Astrocyte (in vitro differentiated cells and primary cell): ENCODE measurements at places on chromosomes 3 and 15. TPM values are rescaled to one million over a fixed set of nuclear protein-coding genes. Genes with fewer than 3 reads are reported as not detected.

DNA sequence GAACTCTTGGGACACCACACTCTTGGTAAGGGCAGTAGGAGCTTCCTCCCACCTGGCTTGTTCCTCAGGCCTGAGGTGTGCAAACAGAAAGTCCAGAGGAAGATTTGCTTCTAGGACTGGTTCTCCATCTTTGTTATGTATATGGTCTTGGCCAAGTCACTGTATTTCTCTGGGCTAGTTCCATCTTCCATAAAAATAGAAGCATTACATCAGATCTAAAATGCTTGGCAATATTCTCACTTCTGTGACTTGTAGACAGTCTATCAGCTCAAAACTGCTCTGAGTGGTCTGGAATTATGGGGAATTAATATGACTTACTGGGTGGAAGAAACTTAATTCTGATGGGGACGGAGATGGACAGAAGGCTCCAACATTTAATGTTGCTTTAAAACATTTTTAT lies 55.2 kb downstream of the TMEM108 start:
- no peak for DNase-seq

DNA sequence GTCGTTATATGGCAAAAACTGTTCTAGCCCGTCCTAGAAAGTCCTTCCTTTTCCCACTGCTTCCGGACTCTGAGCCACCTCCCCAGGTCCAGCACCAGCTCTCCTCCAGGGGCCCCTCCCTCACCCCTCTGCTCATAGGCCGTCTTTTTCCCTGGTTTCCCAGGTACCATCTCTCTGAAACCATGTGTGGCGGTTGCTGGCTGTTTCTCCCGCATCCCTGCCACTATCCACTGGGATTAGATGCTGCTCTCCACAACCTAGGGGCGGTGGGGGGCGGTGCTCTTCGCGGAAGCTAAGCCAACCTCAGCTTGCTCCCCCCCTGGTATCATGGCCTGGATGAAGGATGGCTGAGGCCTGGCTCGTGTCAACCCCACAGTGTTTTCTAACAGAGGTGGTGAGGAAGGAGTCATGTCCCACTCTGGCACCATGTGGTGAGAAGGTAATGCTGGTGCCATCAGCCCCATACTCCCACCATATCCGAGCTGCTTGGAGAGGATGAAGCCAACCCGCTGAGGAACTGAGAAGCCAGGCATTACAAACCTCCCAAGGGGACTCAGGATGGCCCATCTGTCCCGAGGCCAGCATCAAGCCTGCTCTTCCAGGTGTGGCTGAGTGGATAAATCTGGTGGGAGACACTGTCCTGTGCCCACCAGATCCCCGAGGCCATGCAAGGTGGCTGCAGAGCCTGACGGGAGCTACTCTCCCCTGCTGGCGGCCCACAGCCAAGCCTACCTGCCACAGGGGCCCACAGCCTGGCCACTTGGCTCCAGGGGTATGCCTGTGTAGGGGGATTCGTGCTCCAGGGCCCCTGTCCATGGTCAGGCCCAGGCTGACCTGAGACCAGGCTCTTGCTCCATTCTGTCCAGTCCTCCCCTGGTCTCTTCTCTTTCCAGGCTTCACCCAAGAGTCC lies 27.9 kb upstream of the SLC41A3 start:
- no peak for DNase-seq

DNA sequence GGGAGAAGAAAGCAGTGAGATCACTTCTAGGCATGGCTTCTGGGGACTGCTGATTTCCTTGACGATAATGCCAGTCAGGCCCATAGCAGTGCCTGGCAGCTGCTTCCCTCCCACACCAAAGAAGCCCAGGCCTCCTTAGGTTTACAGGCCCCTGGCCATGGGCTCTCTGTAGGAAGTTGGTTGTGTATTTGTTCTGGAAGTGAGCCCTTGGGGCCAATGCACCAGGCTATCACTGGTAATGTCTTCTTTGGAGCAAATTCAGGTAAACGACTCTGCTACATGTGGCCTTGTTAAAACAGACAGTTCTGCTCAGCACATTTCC lies 89.3 kb downstream of the CCNL1 start:
- DNase-seq = peak; percentile 40

DNA sequence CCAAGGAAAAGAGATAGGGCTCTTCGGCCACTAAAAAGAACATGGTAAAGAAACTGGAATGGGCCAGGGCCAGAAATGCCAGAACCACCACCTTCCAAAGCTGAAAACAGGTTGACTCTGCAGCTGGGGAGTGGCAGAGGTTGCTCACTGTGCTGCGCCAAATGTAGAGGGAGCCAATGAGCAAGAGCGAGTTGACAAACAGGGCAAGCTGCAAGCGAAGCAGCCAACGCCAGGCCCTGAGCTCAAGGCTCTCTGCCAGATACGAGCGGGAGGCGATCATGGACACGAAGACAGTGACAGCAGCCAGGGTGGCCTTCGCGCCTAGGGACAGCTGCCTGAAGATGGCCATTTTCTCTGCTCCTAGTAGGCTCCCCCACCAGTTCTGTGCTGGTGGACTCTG lies 3.1 kb downstream of the GLB1 start:
- DNase-seq = no peak

DNA sequence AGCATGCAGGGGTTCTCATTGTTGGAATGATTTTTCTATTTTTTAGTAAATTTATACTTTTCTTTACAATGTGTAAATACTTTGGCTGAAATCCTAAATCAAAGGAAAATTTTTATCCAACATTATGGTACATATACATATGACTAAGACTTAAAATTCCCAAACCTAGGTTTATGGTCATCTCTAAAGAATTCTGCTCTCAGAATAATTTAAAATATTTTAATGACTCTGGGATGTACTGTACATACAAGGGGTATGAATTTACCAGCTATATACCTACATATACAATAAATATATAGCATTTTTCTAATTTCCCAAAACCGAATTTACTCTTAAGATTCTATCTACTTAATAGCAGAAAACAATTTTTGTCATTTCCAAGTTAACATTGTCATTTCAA lies 137.9 kb upstream of the POU1F1 start:
- no peak for DNase-seq

GRCh38 chr3:52038227-52038626 lies 18.1 kb downstream of the DUSP7 start:
- no peak for DNase-seq

- DNase-seq = no peak
Measured at GRCh38 chr3:72009851-72010443, 225.0 kb upstream of the PROK2 start.

- DNase-seq = peak; percentile 66
Measured at GRCh38 chr3:128878556-128879124, 780 bp upstream of the ACAD9 start.

DNA sequence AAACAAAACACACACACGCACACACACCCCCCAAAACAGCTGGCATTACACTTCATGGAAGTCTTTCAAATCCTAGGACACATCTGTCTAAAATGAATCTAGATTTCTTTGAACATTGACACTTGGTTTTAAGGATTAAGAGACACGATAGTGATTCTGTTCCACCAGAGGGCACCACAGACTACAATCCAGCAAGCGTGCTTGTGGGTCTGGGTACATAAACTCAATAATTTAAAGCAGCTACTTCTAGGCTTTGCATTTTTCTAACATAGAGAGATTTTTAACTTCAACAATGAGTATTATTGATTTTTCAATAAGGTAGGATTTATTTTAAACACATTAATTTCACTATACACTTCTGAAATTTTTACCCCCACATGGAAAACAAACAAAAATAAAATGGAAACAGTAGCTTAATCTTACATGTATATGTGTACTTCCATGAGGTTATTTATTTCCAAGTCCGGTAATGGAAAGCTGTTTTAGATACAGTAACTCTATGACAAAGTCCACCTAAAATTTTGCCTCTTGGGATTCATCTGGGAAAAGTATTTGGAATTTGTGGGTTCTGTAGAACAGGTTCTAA lies 564.0 kb upstream of the TGFBR2 start:
- DNase-seq = peak; percentile 52

GRCh38 chr15:71449363-71449762 lies 334.1 kb downstream of the THSD4 start:
- DNase-seq = no peak

DNA sequence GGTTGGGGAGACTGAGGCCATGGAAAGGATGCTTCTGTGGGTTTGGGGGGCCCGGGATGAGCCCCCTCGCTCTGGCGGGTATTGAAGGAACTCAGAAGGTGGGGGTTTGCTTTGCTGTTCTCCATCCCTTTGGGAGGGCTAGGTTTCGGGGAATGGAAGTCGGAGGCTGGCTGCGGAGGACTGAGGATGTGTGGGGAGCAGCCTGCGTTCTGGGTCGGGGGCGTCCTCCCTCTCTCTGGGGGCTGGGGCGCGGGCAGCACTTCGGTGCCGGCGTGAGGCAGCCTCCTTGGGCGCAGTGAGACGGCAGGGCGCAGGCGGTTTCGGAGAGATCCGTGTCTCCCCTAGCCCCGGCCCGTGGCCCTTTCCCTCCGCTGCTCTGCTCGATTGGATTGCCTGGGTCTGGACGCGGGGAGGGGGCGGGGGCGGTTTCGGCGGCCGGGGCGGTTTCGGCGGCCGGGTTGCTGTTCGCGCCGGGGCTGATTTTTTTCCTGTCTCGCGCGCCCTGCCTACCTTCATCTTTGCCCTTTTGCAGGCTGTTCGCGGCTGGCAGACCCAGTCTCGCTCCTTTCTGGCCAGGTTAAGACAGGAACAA lies 1.4 kb downstream of the PTPRG start:
- DNase-seq = no peak

DNA sequence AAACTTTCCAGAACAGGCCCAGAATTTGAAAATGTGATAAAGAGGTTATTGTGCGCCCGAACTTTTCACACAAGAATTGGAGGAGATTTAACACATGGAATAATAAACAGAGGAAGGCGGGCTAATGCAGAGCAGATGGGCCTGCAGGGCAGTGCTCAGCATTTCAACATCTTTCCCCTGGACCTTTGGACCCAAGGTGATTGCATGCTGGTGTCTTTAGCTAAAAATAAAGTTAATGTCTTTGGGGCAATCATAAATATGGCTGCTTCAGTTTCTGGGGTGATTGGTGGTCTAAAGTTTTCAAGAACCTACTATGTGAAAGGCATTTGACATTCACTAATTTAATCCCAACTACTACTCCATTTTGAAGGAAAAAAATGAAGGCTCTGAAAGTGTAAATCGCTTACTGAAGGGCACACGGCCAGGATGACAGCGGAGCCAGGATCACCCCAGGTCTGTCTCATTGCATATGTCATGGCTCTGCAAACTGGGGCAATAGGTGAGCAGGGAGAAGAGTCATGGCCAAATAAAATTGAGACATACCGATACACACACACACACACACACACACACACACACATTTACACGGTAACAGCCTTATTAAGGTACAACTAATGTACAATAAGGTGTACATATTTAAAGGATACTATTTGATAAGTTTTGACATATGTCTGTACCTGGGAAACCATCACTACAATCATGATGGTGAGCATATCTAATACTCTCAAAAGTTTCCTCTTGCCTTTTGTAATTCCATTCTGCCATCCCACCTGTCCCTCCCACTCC lies 243.1 kb upstream of the LRRFIP2 start:
- DNase-seq = no peak

DNA sequence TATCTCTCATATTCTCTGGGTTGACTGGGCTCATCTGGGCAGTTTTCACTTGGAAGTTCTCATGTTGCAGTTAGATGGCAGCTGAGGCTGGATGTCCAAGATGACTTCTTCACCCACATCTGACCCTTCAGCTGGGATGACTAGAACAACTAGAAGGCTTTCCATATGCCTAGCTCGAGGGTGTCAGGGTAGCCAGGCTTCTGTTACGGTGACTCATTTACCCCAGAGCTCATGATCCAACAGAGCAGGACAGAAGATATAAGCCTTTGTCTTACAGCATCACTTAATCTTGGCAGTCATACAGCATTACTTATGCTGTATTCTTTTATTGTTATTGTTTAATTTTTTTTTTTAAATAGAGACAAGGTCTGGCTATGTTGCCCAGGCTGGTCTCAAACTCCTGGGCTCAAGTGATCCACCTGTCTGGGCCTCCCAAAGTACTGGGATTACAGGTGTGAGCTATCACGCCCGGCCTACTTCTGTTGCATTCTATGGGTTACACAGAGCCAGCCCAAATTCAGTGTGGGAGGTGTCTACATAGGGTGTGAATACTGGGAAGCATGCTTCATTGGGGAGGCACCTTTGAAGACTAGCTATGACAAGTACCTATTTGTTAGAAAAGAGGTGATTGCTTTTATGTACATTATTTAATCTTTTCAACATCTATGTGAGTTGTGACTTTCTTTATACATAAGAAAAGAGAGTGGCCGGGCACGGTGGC lies 10.7 kb downstream of the HMCES start:
- DNase-seq = peak; percentile 66

DNA sequence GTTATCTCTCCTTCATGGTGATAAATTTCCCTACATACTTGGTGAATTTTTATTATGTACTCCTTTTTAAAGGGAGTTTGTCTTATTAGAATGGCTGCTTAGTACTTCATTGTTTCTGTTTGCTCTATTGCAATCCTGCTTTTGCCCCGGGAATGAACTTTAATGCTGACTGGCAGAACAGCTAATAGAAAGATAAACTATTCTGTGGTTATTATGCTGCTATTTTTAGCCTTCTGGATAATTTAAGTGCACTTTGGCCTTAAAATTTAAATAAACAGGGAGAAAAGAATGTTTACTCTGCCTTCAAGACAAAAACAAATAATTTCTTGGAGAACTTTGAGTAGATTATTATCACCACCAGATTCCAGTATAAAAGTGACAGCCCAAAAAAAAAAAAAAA lies 413.8 kb upstream of the CCDC54 start:
- peak; percentile 65 for DNase-seq

- DNase-seq = peak; percentile 69
Measured at GRCh38 chr3:30510596-30510995, 95.8 kb upstream of the TGFBR2 start.

- no peak for DNase-seq
Measured at GRCh38 chr3:194446172-194446571, 40.6 kb downstream of the ATP13A3 start.

- no peak for DNase-seq
Measured at GRCh38 chr15:45177285-45177684, 10.5 kb downstream of the SHF start.

DNA sequence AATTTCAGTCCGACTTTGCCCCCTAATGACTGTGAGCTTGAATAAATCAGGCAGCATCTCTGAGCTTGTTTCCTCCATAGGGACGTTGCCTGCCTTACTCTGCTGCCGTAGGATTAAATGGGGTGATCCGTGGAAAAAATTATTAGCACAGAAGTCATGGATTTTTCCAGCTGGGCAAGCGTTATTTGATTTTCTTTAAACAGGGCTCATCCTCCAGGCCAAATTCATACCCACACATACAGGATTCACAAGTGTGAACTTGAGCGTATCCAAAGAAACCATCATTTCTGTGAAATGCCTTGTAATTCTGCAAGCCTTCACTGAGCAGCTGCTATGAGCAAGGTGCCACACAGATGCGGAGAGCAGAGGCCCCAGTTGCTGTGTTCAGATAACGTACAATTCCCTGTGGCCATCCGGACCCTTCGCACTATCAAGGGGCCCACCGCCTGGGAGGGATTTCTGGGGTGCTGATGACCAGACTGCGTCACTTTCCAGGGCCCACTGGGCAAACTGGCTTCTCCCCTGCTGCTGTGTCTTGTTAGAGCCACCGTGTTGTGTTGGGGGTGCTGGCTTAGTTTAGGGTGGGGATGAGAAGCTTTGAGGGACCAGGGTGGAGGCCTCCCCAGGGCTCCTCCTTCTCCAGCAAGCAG lies 61.4 kb downstream of the MGLL start:
- DNase-seq = no peak

ARPIN gene
- total RNA-seq = 4.8 and 5.9 TPM in 2 replicates

C3orf22 gene
- total RNA-seq = not detected in 2 replicates

CDCP1 gene
- total RNA-seq = 4.2 and 6.8 TPM in 2 replicates

PATL2 gene
- 0.41 and 1.2 TPM in 2 replicates for total RNA-seq

TRIM69 gene
- total RNA-seq = 32.8 and 37.2 TPM in 2 replicates

SEMA3F gene
- total RNA-seq = 5.1 and 6.6 TPM in 2 replicates

GRAMD1C gene
- total RNA-seq = 3.7 TPM in 2 replicates

LINGO1 gene
- 4.5 and 5.7 TPM in 2 replicates for total RNA-seq

SLC28A1 gene
- not detected in 2 replicates for total RNA-seq

SAMD7 gene
- total RNA-seq = not detected in 2 replicates

FOXB1 gene
- total RNA-seq = 0.96 and 1.3 TPM in 2 replicates

ACOX2 gene
- 2.2 and 2.7 TPM in 2 replicates for total RNA-seq
